T-helper 17 cell (primary cell): ENCODE measurements at places on chromosomes 3 and 15.

DNA sequence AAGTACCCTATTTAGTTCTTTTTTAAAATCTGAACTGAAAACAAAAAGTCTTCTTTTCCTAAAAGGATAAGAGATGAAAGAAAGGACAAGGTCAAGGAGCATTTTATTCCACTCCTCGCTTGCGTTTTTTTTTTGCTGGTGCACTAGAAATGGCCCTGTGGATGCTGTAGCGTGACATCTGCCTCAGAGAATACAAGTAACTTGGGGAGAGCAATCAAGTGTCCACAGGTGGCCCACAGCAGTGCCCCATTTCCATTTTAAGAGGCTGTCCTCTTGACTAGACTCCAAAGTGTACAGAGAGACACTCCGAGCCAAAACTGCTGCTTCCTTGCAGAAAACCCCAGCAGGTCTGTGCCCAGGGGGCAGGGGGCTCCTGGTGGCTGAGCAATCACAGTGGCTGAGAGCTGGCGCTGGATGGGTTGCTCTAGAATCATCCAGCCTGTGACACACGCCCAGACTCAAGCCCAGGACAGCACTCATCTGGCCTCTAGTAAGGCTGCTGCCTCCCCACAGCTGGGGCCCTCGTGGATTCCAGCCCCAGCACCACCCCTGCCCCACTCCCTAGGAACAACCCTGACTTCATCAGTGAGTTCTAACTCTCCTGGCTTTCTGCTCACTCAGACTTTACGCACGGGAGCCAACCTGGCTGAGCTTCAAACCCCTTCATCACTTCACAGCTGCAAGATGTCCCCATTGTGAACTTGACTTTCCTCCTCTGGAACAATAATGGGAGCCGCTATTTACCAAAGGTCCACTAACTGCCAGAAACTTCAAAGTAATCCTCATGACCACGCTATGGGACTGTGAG is 71.1 kb upstream of the SPATA12 start:
- DNase-seq: no peak

GRCh38 chr3:14138109-14138877 is 13.4 kb downstream of the TMEM43 start:
- DNase-seq: no peak

- no peak for DNase-seq
Observed at GRCh38 chr15:42136513-42136912, 19.9 kb downstream of the PLA2G4F start.

- no peak for DNase-seq
Observed at GRCh38 chr3:134034005-134034785, 4.5 kb upstream of the SLCO2A1 start.

GRCh38 chr3:129645286-129645685 is 38.8 kb upstream of the PLXND1 start:
- DNase-seq: no peak

GRCh38 chr15:35998663-35999602 is 453.0 kb upstream of the DPH6 start:
- no peak for DNase-seq

DNA sequence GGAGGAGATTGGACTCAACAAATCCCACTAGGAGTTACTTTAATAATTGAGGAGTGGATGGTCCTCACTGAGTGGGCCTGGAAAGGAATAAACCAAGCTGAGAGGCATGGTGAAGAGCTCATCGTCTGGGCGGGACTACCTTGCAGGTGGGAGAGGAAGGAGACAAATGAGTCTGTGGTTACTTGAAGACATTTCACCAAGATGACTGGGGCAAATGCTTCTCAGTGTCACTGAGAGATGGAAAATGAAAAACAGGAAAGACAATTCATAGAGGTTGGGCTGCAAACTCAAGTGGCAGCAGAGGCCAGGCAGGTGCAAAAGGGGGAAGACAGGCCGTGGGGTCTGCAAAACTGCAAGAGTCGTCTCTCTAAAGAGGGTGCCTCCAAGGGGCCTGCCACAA is 1.5 kb upstream of the ARHGAP31 start:
- DNase-seq: no peak

- DNase-seq: no peak
Observed at GRCh38 chr3:170049146-170050000, 11.6 kb downstream of the GPR160 start.

DNA sequence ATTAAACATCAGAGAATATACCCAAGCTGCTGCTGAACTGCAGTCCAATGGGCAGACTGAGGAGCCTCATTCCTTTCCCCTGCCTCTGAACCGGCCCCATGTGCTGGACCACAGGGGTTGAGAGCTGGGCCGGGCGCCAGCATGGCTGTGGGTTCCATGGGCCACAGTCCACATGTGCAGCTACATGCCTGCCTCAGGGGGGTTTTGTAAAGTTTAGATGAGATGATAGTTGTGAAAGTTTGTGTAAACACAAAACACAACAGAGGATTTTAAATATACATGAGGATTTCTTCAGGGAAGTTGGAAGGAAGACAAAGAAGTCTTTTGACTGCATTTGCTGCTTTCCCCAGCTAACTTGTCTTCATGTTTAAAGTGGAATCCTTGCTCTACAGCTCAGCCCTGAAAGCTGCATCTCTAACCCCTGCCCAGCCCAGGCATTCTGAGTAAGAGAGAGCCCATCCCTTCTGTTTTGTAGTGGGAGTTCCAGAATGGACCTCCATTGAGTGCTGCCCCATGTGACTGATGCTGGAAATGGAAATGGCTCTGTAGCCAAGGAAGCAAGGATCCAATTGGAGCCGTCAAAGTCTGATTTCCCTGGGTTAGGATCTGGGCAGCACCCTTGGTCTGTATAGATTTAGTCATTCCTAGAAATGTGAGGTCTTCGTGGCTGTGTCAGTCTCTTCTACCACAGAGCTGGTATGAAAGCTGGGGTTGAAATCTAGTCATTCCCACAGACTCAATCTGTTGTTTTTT is 17.5 kb downstream of the SLC12A8 start:
- DNase-seq: no peak

DNA sequence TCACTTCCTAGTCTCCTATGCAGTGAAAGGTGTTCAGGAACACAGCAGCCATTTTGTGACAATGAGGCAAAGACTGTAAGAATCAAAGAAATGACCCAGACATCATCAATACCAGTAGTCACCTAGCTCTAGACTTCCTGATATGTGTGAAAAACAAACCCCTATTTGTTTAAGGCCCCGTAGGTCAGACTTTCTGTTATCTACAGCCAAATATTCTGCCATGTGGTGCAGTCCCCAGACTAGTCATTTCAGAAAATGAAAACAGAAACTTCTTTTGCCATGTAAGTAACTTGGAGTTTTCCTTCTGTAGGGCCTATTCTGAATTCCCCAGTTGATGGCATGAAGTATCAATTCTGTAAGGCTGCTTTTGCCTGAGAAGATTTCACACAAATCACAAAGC is 181.7 kb upstream of the SNTN start:
- DNase-seq: no peak

- DNase-seq: no peak
Observed at GRCh38 chr3:32123620-32124019, 17.2 kb downstream of the GPD1L start.

- no peak for DNase-seq
Observed at GRCh38 chr3:124837065-124837464, 50.1 kb downstream of the ITGB5 start.

- DNase-seq: no peak
Observed at GRCh38 chr3:156599089-156599874, 44.4 kb upstream of the SSR3 start.

DNA sequence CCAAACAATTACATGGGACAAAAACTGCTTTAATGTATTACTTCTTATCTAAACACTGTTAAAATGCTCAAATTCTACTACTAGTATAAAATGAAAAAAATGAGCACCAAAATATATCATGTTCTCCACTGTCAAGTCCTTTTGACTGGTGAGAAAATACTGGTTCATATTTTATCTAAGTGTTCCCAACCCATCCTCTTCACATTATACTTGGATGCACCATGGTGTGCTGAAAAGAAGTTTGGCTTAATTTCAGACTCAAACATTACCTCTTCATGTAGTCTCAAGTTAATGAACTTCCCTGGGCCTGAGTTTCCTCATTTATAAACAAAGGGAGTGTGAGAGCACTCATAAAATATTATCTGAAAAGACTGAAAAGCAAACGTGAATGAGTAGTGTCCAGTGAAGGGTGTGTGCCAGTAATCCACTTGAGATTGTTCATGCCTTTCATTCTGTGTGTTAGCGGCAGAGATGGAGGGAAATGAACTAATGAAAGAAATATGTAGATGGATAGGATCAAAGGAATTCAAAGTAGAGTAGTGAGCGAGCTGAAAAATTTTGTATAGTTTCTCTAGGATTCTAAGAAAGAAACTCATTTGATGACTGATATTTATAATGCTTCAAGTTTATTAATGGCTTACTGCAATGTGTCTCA is 263.2 kb downstream of the NLGN1 start:
- DNase-seq: no peak

GRCh38 chr15:69760890-69761568 is 308.4 kb downstream of the RPLP1 start:
- peak; percentile 68 for DNase-seq

DNA sequence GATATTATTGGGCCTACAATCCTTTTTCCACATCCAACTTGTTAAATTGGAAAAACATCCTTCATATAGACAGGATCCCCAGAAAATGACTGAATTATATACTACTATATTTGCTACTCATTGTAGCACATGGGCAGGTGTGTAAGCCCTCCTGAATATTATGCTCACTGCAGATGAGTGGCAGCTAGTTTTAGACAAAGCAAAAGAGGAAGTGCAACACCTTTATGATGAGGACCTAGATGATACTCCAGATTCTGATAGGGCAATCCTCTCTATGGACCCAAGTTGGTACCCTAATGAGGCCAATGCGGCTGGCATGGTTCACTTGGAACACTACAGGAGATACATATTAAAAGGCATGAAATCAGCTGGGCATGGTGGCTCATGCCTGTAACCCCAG is 119.1 kb upstream of the PLCL2 start:
- no peak for DNase-seq

DNA sequence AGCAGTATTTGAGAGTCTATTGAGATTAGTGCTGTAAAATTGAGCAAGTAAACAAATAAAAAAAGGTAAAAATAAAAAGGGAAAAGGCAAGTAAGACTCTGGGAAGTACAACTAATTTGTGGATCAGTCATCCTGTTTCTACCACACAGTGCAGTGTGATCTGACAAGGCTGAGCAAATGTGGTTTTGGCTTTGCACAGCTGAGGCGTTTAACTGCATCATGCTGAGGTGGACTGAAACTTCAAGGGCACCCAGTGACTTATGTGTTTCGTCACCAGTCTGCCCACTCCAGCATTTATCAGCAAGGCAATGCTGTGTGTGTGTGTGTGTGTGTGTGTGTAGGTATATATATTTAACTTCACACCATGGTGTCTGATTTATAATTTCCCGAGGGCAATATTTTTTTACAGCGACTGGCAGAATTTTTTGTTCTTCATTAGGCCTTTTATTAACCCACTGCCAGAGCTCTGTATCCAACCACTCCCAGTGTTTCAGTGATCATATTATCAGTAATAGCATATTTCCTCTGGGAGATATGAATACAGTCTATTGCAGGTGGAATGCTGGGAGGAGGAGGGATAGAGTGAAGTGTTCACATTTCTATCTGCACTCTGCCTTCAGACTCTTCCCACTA is 131.5 kb upstream of the SATB1 start:
- peak; percentile 11 for DNase-seq

DNA sequence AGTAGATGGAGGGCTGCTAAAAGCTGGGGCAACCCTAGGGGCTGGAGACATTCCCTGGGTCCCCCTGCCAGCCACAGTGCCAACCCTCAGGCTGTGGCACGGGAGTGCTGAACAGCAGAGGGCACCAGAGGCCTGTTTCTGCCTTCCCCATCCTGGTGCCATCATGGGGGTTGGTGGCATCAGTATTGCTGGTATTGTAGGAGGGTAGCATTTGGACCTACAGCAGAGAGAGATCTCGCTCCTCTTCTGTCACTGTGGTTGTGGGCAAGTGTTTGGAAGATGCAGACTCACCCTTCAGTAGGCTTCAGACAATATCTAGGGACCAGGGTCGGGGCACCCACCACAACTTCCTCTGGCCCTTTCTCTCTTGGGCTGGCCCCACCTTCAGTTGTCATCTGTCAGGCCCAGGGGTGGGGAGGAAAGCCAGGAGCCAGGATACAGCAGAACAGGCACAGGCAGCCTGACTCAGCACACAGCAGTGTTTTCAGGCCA is 123.5 kb downstream of the RPLP1 start:
- peak; percentile 64 for DNase-seq

- DNase-seq: no peak
Observed at GRCh38 chr15:59933607-59934006, 70.5 kb upstream of the FOXB1 start.

GRCh38 chr3:71380096-71380495 is 203.4 kb downstream of the FOXP1 start:
- DNase-seq: no peak
